ENCODE measurements at places on chromosomes 12 and 14.

DNA sequence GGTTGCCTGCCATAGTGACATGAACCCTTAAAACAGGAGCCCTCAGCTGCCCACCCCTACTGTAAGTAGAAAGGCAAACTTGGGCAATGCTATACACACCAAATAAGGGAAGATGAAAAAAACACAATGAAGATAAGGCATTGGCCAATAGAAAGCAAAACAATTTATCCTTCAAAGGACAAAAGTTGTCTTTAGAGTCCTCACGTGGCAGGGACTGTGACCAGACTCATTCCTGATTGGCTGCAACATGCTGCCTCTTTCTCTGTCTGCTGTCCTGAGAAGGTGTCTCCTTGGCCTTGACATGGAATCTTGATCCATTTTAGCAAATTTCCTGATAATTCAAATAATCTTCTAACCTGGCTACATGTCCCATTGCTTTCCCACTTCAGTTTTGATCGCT, 131.9 kb downstream of the GPR135 start:
- no peak for DNase-seq

GRCh38 chr12:79954037-79954610, 19.2 kb upstream of the PPP1R12A start:
- peak; percentile 38 for DNase-seq

- DNase-seq, result peak; percentile 29
These were observed 43.9 kb upstream of the ESR2 start for GRCh38 chr14:64337888-64338615.

- DNase-seq, result no peak
These were observed 669 bp upstream of the KCNK13 start for GRCh38 chr14:90060965-90061684.

DNA sequence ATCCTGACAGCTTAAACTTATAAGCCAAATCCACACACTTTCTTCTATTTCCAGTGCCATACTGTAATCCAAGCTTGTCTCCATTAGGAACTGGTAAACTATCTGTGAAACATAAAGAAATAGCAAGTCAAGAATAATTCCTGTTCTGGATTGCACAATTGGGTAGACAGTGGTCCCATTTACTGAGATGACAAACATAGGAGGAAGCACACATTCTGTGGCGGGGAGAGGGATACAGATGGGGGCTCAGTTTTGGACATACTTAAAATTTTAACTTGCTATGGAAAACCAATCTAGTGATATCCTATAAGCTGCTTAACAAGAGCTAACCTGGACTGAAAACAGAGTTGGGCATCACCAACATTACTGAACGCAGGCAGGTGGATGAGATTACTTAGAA, 16.3 kb downstream of the MAP4K5 start:
- DNase-seq, result no peak

DNA sequence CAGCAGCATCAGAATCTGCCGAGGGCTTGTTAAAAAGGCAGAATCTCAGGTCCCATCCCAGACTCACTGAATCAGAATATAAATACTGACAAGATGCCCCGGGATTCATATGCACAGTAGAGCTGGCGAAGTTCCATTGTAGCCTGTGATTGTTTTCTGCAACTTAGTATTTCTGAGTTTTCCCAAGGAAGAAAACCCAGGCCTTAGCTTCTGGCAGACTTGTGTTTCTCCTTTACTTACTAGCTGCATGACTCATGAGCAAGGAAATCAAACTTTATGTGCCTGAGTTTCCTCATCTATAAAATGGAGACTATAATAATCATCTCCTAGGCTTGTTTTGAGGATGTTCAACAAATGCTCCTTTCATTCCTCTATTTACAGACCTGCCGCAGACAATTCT, 278.5 kb upstream of the PLEKHG7 start:
- DNase-seq, result peak; percentile 20

- DNase-seq, result no peak
These were observed 24.2 kb downstream of the NINJ2 start for GRCh38 chr12:638953-639557.

- DNase-seq, result no peak
These were observed 16.5 kb downstream of the MYO1A start for GRCh38 chr12:57033431-57033830.

DNA sequence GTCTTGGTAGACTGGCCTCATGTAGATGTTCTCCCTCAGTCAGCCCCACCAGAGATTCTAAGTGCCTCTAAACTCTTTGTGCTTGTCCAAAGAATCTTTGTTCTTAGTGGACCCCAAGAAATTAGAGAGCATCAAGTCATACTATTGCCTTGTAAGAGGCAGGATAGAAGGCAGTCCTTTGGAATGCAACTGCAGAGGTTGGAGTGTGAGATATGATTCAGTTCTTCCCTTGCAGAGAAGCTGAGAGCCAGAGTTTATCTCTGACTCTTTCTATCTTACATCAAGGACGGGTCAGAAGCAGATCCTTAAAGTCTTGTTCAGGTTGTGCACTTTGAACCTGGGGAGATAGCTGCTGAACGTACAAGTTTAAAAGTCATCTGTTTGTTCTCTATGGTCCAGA, 21.1 kb downstream of the TMX1 start:
- DNase-seq, result no peak

- DNase-seq, result peak; percentile 47
These were observed 55.1 kb downstream of the IFT81 start for GRCh38 chr12:110179291-110179690.

Measured in fibroblast of skin of left quadriceps (primary cell).